ENCODE measurements at places on chromosomes 5 and 9.

DNA sequence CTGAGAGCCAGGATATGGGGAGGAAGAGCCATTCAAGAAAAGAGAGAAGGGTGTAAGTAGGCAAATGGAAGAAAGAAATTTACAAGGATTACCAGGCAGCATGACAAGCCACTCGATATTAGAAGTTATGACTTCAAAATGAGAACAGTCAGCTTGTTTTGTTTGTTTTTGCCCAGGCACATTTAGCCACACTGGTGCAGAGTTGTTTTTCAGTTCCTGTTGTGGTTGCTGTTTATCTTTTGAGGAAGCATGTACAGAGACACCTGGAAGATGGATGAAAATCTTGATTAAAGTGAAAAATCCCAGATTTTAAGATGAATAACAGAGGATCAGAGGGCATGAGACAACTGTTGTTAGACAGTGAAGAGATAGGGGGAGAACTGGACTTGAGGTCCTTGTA is 199.1 kb downstream of the MTRR start:
- no peak for DNase-seq

GRCh38 chr9:111798786-111799185 is 4.0 kb upstream of the SHOC1 start:
- no peak for DNase-seq

GRCh38 chr9:131609099-131609830 is 63.9 kb downstream of the PRRT1B start:
- DNase-seq: no peak

- peak; percentile 29 for DNase-seq
Measured at GRCh38 chr5:172361566-172362238, 78.1 kb upstream of the UBTD2 start.

DNA sequence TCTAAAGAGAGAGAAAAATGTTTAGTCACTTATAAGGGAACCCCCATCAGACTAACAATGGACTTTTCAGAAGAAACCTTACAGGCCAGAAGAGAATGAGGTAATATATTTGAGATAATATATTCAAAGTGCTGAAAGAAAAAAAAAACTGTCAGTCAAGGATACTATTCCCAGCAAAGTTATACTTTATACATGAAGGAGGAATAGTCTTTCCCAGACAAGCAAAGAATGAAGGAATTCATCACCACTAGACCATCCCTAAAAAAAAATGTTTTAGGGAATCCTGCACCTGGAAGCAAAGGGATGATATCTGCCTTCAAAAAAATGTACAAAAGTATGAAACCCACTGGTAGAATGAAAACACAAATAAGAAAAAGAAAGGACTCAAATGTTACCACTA is 37.5 kb upstream of the SH3TC2 start:
- no peak for DNase-seq

GRCh38 chr5:56588636-56589480 is 226.5 kb upstream of the MAP3K1 start:
- DNase-seq: no peak

DNA sequence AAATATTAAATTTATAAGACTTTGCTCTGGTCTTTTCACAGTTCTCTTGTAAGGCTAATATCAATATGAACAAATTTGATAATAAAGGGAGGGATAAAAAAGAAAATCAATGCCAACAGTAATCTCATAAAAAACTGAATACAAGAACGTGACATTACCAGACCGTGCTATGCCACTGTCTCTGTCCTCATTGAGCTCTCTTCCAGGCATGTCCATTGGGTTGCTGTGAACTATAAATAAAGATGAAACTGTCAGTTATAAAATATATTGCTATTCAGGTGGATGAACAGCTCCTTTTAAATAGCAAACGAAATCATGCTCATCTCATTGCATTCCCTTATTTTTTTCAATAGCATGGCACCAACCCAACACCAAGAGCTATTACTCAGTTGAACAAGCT is 74.0 kb upstream of the RAPGEF6 start:
- no peak for DNase-seq

DNA sequence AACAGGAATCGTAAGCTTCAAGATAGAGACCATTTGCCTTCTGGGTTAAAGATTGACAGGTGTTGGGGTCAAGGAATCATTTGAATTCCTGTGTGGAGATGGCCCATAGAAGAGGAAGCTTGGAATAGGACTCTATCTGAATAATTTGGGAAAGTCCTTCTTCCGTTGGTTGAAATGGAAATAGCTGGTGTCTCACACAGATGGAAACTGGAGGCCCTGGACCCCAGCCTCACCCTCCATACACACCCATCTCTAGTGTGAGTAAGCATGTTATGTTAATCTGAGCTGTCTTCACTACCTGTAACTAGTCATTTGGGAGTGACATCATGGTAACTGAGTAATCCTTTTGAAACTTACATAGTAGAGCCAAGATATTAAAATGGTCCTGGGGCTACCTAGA is 184.4 kb downstream of the CD180 start:
- DNase-seq: no peak

- DNase-seq: no peak
Measured at GRCh38 chr5:151949701-151950308, 25.2 kb upstream of the GLRA1 start.

DNA sequence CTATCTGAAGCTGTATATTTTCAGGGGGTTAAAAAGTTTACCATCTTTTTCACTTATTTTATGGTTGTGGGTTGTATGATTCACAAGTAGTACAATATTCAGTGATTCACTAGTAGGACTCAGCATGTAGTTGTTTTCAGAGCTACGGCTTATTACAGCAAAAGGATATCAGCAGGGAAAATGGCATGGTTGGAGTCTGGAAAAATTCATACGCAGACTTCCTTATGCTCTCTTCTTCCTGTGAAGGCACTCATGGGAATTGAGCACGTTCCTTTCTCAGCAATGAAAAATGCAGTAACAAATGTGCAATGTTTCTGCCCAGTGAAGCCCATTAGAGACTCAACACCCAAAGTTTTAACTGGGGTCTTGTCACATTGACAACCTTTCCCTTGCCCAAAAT is 250.5 kb downstream of the KCNN2 start:
- no peak for DNase-seq

GRCh38 chr5:163508753-163509152 is 3.3 kb downstream of the MAT2B start:
- DNase-seq: no peak

DNA sequence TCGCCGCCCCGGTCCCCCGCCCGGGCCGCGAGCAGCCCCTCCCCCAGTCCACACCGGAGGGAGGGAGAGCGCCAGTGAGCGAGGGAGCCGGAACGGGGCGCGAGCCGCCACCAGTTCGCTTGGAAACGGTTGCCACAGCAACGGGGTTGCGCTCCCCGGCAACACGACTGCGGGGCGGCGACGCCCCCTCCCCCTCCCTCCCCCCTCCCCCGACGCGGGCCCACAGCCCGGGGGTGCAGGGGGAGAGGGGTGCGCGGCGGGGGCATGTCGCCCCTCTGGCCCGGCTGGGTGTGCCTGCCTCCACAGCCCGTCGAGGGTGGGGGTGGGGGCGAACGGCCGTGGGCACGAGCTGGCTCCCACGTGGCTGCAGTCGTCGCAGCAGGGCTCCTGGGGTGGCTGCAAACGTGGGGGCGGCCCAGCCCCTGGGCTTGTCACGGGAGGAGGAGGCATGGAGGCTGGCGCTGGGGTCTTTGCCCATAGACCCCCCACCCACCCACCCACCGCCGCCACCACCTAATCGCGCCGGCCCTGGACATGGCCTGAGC is 524 bp downstream of the PRR7 start:
- no peak for DNase-seq

DNA sequence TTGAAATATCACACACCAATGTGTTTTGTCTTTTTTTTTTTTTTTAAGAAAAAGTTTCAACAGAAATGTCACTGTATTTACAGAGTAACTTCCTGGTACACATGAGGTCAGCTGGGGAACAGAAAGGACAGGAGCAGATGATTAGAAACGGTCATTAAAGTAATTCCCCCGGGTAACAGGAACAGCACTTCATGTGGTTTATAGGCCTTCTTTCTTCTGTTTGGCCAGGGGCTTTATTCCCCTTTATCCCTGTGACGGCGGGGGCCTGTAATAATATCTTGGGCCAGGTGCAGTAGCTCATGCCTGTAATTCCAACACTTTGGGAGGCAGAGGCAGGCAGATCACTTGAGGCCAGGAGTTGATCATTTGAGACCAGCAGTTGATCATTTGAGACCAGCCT is 30.5 kb upstream of the MSH3 start:
- no peak for DNase-seq

- DNase-seq: no peak
Measured at GRCh38 chr5:34409373-34409772, 246.8 kb upstream of the RAI14 start.

DNA sequence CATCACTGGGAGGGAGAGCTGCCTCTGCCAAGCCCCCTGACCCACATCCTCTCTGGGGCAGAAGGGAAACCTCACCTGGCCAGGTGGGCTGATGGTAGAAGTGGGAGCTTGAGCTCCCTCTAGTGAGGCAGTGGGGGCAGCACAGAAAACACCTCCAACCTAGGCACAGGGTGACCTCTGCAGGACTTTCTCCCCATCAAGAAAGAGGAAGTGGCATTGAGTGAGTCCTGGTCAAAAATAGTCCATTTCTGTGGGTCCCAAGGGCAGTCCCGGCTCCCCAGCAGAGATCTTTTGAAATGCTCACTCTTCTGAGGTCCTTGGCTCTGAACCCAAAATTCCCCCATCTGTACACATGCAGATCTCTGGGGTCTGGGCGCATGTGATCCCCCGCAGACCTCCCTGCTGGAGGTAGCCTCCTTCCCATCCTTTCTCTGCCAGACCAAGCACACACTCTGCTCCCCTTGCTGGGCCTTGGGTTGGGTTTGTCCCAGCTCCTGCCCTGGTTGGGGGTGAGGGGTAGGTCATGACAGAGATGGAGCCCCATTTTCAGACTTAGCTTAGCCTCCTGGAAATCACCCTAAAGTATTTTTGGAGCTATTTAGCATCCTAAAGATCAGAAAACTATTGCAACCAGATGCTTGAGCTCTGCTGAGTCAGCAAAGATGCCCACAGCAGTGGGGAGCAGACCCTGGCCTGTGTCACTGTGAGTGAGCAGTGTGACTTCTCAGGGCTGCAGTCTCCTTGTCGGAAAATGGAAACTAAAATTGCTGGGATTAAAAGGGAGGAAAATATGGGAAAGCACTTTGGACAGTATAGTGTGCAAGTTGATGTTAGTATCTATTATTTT is 41.6 kb upstream of the LCP2 start:
- peak; percentile 52 for DNase-seq

DNA sequence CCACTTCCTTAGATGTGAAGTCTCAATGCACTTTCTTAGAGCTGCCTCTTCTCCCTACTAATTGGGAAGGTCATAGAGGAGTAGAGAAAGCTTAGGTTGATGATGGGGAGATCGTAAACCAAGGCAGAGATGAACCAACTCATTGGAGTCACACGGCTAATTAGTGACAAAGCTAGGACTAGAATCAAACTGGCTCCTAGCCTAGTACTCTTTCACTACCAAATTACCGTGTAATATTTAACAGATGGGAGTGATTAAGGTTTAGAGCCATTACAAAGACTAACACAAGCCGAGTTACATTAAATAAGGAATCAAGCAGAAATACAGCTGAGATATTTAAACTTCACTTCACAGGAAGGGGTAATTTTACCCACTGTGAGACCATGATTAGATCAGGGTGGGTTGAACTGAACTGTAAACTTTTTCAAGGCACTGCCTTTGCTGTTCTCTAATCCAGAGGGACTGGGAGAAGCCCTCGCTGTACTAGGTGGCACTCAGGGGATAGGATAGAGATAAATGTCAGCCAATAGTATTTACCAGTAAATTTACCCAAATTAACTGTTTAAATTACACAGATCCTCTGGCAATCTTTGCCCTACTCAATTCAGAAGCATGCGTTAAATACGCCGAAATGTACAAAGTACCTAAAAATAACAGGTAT is 166.4 kb upstream of the PIK3R1 start:
- no peak for DNase-seq

DNA sequence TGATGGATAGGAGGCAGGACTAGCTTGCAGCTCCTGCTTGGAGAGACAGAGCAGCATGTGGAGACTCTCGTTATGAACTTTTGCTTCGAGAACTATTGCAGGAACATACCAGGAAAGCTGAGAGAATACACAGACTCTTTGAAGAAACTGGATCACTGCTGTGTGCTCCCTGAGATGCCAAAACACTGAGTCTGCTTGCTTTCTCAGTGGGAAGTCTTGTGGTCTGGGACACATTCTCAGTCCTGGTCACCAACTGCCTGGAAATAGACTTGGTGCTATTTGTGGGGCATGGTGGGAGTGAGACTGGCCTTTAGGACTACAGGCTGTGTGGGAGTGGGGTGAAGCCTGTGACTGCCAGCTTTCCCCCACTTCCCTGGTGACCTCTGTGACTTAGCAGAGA is 252.6 kb downstream of the MED10 start:
- no peak for DNase-seq

DNA sequence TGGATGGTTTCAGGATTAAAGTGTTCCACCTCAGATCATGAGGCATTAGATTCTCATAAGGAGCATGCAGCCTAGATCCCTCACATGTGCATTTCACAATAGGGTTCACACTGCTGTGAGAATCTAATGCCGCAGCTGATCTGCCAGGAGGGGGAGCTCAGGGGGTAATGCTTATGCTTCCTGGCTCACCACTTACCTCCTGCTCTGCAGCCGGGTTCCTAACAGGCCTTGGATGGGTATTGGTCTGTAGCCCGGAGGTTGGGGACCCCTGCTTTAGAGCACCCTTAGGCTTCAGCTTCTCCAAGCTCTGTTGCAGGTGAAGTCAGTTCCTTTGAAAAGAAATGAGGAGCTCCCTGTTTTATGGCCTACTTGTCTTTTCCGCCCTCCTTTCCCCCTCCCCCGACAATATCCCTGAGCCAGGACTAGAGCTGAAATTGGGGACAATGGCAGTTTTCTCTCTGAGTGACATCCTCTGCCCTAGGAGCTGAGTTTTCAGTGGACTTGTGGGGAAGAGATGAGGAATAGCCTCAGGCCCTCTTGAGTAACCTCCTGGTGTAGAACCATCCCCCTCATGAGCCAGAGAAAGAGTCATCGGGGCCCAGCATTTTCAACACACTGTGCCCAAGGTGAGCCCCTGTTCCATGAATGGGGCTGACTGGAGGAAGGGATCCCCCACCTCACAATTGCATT is 16.2 kb upstream of the MAT2B start:
- no peak for DNase-seq

GRCh38 chr5:61777292-61777691 is 445.2 kb downstream of the ZSWIM6 start:
- DNase-seq: no peak

- DNase-seq: peak; percentile 73
Measured at GRCh38 chr9:18255158-18255629, 218.8 kb upstream of the ADAMTSL1 start.

- DNase-seq: no peak
Measured at GRCh38 chr5:126883564-126884245, 106.8 kb downstream of the LMNB1 start.

DNA sequence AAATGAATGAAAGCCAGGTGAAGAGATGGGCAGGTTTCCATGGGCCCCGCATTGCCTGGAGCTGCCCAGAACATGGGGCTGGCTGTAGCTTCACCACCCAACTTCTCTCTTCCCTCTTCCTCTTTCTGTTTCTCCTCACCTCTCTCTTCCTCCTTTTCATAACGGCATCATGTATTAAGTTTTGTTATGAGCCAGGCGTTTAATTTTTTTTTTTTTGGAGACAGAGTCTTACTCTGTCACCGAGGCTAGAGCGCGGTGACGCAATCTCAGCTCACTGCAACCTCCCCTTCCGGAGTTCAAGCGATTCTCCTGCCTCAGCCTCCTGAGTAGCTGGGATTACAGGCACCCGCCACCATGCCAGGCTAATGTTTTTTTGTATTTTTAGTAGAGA is 13.0 kb upstream of the SPINK4 start:
- DNase-seq: no peak

Data from stimulated activated CD4-positive, alpha-beta T cell treated with anti-CD3 and anti-CD28 coated beads, Interleukin-2, amount 100 ng/mL, for 48 hours (primary cell).